ENCODE measurements at places on chromosomes 6 and 20.

DNA sequence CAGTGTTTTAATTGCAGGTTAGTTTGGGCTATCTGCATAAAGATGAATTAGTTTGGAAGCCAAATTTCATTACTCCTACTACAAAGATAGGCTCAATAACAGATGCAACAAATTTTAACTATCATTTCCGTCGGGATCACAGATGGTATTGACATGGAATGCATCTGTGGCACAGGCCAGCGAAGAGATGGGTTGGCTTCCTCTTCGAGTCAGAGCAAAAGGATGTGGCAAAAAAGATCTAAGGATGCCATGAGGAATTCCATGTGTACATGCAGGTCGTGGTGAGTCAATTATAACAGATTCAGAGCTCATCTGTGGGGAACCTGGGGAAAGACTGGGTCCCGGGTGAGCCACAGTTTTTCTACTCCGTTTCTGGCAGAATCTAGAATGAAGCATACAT lies 83.0 kb upstream of the CITED2 start:
- DNase-seq, result no peak

DNA sequence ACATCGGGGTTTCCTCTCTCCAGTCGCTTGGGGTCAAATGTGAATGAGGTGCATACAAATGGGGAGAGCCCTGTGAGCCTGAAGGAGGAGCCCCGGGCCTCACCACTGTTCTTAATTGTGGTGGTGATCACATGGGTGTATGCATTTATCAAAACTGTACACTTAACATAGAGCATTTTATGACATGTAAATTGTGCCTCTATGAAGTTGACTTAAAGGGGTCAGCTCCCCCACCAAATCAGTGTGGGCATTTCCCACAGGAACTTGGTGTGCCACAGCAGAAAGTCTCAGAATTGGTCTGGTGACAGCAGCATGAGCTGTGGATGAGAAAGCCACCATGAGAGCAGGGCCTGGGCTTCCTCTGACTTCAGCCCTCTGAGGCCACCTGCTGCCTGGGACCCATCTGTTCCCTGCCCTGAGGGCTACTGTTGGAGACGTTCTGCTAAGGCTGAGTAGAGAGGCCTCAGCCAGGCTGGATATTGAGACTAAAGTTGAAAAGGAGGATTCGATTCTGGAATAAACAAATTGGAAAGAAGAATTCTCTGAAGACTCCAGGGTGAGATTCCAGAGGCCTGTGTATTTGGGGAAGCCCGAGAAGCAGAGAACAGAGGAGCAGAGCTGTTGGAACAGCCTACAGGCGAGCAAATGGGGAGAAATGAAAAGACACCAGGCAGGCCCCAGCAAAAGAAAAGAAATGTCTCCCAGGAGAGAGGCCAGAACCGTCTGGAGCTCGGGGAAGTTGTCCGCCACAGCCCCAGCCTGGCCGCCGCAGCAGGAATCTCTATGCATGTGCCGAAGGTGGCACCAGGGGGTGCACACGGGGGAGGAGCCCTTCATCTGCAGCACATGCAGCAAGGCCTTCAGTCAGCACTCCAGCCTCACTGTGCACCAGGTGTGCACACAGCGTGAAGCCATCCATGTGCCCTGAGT lies 37.6 kb upstream of the XRN2 start:
- DNase-seq, result no peak

GRCh38 chr6:30355281-30355680 lies 10.3 kb downstream of the RPP21 start:
- DNase-seq, result no peak

- no peak for DNase-seq
Observed at GRCh38 chr6:117617210-117618035, 15.1 kb upstream of the GOPC start.

DNA sequence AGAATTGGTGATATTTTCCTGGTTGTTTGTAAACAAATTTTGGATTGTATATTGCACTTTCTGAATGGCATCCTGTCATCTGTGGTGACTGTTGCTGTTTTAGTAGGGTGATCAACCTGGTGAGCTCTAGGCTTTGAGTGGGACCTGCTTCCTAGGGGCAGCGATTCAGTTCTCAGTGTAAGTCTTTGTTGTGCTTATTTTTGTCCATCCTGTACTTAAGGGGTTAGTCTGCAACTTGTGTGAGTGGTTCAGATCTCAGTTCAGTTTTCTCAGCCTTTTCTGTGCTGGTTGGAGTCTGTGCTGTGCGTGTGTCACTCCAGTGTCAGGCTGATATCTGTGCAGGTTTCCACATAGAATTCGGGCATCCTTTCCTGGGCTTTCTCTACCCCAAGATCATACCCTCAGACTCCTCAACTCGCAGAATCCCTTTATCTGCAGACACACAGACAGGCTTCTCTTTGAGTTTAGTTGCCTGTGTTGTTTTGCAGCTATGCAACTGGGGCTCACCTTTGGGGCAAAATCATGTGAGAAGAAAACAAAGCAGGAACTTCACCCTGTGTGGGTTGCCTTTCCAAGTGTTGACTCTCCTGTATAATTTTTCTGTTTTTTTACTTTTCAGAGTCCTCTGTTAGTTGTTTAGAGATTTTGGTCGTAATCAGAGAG lies 177.7 kb downstream of the FARS2 start:
- no peak for DNase-seq

GRCh38 chr6:109344226-109344625 lies 38.0 kb downstream of the CD164 start:
- no peak for DNase-seq

DNA sequence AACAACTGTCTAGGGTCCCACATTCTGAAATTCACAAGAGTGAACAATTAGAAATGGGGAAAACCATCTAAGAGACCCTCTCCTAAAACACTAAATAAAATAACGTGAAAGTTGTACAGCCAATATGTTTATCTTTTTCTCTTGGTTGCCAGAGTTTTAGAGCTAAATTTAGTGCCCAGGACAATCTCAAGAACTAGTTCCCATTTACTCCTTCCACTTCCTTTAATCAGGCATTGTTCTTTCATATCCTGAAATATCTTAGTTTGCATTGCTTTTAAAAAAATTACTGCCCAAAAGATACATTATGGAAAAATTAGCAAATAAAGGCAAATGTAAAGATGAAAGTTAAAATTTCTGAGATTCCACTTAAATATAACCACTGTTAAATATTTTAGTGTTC lies 33.1 kb upstream of the UBR2 start:
- no peak for DNase-seq

DNA sequence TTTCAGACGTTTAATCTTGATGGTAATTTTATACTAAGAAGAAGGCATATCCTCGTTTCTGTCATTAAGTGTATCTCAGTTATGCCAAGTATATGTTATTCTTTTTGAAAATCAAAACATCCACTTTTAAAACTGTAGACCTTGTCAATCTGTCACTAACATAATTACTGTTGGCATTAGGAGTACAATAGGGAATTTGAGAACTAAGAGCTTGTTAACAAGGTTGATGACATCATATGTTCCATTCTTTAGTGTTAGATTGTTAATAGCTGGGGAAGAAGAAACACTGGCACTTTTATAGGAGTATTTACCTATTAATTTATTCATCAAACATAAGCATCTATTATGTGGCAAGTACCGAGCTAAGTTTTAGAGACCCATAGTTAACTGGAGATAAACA lies 76.2 kb downstream of the MAP3K4 start:
- DNase-seq, result no peak

DNA sequence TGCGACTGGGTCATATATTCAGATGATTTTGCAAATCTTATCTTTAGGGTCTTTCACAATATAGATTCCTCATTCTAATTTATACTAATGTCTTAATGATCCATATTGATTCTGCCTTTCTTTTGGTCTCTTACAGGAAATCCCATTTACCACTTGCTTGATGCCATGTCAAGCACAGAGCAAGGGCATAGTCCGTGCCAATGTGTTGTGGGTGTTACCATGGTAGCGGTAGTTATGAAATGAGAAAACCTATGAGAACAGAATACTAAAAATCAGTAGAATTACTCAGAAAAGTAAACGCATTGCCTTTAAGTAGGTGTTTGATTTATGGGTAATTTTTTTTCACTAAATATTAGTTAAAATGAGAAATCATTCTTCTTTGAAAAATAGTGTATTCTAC lies 153.9 kb upstream of the RAB32 start:
- no peak for DNase-seq

- DNase-seq, result no peak
Observed at GRCh38 chr20:13054011-13054410, 45.2 kb downstream of the SPTLC3 start.

DNA sequence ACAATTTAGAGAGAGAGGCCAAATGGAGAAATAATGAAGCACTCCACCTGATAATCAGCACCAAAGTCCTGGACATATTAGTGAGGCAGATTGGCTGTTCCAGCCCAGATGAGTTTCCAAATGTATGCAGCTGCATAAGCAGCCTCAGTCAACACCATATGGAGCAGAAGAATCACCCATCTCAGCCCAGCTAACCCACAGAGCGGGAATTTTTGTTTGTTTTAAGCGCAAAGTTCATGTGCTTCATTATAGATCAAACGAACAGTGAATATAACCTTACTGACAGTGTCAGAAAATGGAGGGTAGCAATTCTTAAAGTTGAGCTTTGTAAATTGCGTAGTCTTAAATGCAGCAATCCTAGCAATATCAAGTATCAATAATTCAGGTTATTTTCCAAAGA lies 234.0 kb upstream of the CEP162 start:
- DNase-seq, result no peak

DNA sequence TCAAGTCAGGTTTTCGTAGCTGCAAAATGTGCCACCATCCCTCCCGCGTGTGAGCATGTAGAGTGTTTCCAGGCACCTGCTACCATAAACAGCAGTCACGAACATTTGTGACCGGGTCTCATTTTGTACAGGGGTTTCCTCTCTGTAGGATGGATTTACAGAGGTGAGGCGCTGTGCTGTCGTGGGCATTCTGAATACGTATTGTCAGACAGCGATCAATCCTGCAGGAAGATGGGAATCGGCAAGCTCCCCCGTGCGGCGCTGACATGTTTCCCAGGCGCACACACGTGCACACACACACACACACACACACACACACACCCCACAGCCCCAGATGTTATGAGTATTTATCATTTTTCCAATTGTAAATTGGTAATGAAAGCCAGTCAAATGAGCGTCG lies 15.8 kb downstream of the ANKRD60 start:
- no peak for DNase-seq

- DNase-seq, result no peak
Observed at GRCh38 chr20:11544029-11544678, 373.5 kb upstream of the BTBD3 start.

DNA sequence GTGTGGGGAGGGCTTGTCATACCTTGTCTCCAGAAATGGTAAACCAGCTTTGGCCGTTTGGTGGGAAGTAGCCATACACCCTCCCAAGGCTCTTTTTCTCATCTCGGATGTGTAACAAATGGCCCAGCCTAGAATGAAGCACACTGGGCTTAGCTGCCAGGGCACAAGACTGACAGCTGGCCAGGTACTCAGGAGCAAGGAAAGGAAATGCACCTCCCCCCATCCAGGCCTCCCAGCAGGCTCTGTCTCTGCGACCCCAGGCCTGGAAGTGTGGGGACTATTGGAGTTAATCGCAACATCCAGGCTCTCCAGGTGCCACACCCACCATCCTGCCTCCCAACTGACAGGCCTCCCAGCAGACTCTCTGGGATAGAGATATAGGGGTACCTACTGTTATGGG lies 43.0 kb downstream of the MRS2 start:
- no peak for DNase-seq

GRCh38 chr6:166448432-166448831 lies 65.7 kb upstream of the MPC1 start:
- DNase-seq, result no peak

DNA sequence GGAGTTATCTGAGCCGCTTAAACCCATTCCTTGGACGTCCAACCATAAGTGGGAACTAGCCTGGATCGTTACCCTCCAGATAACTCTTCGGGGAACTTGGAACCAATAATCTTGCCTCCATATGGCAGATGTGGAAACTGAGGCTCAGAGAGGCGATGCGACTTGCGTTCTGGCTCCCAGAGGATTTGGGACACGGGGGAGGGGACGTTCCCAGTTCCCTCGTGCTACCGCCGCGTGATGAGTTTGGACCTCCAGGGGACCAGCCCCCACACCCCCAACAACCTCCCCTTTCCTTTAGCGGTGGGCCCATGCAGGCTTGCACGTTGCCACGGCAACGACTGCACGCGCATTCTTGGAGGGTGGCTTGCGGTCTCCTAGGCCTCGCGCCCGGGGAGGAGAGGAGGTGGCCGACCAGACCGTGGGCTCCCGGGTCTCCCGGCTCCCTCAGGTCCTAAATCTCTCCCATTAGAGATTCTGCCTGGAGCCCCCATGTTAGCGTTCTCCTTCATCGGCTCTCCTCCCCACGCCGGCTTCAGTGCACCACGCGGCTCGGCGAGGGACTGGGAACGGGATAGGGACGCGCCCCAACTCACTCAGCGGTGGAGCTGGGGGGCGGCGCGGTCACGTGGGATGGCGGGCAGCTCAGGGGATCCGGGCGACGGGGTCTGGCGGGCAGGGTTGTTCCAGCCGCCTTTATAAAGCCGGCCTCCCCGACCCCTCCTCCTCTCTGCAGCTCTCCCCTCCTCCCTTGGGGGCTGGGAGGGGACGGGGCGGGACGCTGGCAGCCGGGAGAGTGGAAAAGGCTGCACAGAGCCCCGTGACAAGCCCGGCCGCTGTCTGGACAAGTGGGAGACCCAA lies at the start of gene PLTP:
Gene PLTP (minus strand): TSS at position 670 of the 858 bp plus-strand sequence. CDS start 703 bp downstream, outside the sequence.
- no peak for DNase-seq

DNA sequence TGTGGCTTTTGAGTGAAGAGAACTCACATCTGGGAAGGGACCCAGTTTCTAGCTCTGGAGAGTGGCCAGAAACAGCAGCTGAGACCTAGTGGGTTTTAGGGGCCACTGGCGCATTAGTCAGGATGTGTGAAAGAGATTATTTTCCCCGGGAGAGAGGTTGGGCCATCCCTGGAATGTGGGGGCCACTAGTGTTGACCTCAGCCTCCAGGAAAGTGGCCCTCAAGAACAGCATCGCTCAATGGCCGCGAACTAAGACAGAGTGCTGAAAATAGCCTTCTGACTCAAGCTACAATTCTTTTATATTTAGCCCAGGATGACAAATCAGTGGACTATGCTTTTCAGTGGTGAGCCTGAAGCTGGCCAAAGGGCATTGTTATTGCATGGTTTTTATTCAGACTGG lies 210.4 kb upstream of the RNF24 start:
- DNase-seq, result no peak

- DNase-seq, result no peak
Observed at GRCh38 chr6:13159300-13159699, 169.0 kb downstream of the TBC1D7 start.

GRCh38 chr6:33428966-33429749 lies 9.3 kb downstream of the SYNGAP1 start:
- DNase-seq, result no peak

DNA sequence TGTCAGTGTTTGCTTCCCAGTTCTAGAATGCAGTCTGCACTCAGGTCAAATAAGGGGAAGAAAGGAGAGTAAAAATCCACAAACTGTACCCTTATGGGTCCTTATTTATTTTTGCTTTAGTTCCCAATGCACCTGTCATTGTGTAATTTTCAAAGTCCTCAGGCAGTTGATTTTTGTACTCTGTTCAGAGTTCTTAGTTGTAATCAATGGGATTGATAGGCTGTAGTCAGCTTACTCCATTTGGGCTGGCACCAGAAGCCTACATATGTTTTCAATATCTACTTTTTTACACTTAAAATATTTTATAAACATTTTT lies 18.6 kb downstream of the AIG1 start:
- no peak for DNase-seq
